ENCODE measurements at places on chromosomes 3 and 15.

DNA sequence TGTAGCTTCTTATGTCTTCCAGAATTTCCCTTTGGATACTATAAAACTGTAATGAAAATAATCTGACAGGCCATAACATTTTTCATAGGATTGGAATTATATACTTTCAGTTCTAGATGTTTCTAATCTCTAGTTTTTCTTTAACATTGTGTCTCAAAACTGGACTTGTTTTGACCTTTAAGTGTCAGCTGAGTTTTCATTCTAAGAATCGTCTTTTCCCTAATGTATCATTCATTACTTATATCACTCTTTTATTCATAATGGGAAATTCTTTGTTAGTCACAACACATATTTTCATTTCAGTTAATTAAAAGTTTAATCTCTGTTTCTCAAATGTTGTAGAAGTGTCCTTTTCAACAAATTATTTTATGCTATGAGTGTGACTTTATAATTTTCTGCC is 11.9 kb downstream of the GPR171 start:
- DNase-seq, result no peak

DNA sequence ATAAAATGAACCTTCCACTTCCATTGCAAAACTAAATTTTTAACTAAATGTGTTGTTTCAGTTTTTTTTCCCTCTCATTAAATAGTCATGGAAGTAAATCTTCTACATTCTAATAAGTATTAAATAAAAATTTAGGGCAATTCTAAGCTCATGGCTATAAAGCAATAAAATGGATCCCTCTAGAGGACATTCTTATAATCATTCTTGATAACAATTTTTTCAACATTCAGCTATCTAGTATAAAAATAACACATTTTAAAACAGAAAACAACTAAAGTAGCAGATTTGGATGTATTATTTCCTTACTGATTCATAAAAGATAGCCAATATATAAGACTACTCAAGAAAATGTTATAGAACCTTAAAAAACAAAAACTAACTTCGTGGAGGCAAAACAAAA is 393.1 kb downstream of the PLOD2 start:
- no peak for DNase-seq

DNA sequence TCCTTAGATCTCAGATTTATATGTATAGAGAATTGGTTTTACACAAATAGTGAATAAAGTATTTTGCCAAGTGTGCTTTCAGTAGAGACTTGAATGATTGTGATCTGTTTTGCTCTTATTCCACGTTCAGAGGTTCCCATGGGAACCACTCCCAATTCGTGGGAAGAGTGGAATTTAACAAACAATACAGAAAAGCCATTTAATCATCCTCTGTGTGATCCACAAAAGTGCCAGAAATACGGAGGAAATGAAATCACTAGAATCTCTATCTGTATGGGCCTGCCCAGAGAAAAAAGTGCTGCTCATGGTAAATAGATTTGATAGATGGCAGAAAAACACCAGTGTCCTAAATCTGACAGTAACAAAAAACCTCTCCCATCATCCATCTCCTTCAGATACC is 56.0 kb downstream of the CNTN4 start:
- no peak for DNase-seq

GRCh38 chr15:92770641-92771040 is 115.1 kb upstream of the FAM174B start:
- no peak for DNase-seq

- no peak for DNase-seq
Measured at GRCh38 chr3:15329046-15330005, 3.1 kb downstream of the SH3BP5 start.

GRCh38 chr15:71585159-71585558 is 225.2 kb upstream of the NR2E3 start:
- no peak for DNase-seq

GRCh38 chr15:99432271-99433025 is 133.3 kb upstream of the MEF2A start:
- no peak for DNase-seq

DNA sequence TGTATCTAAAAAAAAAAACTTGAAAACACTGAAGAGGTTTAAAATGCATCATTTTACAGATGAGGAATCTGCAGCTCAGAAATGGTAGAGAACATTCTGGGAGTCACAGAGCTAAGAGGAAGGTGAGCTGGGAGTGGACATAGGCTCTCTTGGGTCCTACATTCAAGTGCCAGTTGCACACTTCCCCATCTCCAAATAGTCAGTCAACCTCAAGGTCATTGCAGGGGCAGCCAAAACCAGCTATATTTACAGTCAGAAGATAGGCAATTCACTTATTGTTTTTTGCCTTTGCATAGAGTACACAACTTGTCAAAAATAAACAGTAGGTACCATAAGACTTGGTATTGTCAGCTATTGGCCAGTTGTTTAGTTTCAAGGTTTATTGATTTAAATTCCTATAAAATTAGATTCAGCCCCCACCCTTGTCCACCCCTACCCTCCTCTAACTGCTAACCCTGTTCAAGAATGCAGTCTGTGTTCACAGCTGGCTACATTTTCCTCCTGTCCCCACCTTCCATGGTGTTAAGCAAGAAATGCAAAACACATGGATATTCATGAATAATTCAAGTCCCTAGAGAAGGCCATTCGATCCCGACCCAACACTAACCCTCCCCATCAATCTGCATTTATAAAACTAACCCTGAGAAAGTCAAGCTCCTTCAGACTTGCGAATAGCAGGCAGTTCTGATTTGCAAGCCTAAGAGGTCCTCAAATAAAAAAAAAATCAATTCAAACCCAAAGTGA is 567.0 kb upstream of the MCTP2 start:
- no peak for DNase-seq

DNA sequence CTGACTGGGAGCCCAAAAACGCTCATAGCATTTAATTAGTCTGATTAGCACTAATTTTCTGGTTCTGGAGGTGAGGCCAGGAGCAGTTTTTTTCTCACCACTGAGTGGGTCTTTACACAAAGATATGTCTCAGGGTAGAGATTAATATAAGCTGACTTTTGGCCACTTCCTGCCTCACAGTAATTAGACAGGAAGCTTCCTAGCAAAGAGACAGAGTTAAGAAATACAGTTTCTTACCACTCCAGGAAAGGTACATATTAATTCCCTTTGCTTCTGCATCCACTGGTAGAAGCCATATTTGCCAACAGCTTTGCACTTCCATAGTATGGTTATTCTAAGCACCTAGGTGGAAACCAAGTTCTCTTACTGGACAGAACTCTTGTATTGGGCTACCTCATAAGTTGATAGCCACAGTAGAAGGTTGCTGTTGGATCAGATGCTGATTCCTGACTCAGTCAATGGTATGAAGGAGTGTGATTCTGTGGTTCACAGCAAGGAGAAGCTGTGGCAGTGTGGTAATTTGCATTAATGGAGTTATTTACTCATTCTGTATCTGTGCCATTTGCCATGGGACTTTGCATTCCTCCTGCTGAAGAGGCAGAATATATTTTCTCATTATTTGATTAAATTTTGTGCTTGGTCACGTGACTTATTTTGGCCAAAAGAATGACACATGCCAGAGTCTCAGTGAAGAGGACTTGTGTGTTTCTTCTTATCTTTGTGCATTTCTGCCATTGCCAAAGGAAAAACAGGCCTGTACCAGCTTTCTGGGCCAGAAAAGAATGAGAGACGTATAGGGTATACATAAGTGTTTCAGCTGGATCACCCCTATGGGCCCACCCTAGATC is 17.5 kb upstream of the ZBTB20 start:
- DNase-seq, result no peak

- no peak for DNase-seq
Measured at GRCh38 chr3:98903705-98904481, 2.4 kb upstream of the DCBLD2 start.

DNA sequence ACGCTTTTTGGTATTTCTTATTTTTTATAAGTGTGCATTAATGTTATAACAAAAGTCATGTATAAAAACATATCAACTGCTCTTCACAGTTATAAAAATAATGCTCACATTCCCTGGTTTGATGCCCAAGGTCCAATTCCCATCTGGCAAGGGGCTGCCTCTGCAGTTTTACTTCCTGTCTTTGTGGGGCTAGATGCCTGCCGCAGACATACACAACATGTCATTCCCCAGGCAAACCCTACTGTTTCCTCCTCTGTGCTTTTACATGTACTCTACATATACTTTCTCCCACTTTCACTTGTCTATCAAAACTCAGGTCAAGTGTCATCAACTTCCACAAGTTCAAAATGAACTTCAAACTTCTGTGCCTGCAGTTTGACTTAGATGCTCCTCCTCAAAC is 60.5 kb upstream of the ETV5 start:
- no peak for DNase-seq

- no peak for DNase-seq
Measured at GRCh38 chr3:157447026-157447694, 10.5 kb downstream of the PTX3 start.

- DNase-seq, result no peak
Measured at GRCh38 chr3:106261396-106261795, 392.6 kb upstream of the CBLB start.

- no peak for DNase-seq
Measured at GRCh38 chr3:73114711-73115110, 53.3 kb downstream of the EBLN2 start.

GRCh38 chr3:70822669-70823068 is 510.2 kb upstream of the MDFIC2 start:
- no peak for DNase-seq

GRCh38 chr3:151584566-151584965 is 123.7 kb upstream of the IGSF10 start:
- DNase-seq, result no peak

GRCh38 chr3:78644847-78645246 is 1123.0 kb downstream of the ROBO1 start:
- DNase-seq, result no peak

DNA sequence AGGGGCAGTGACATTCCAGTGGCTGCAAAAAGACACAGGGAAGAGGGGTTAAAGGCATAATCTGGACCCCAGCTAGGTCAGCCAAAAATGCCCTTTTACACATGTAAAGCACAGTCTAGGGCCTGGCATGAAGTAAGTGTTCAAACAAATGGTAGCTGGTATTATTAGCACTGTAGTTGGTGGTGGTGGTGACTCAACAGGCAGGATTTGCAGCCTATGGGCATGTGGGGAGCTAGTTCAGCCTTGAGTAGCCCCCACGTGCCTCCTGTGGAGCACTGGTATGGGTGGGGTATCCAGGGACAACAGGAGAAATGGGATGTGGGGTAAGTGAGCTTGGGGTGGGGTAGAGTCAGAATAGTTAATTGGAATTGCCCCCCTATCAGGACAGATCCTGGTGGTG is 27.6 kb downstream of the DNASE1L3 start:
- no peak for DNase-seq

- DNase-seq, result no peak
Measured at GRCh38 chr15:90659481-90659880, 57.7 kb upstream of the BLM start.

- no peak for DNase-seq
Measured at GRCh38 chr3:15284121-15284889, 48.1 kb downstream of the SH3BP5 start.

- DNase-seq, result no peak
Measured at GRCh38 chr3:124032311-124032880, 40.5 kb upstream of the ROPN1 start.

GRCh38 chr3:183315739-183316138 is 62.7 kb downstream of the B3GNT5 start:
- no peak for DNase-seq

GRCh38 chr3:171880101-171880870 is 37.1 kb downstream of the TMEM212 start:
- DNase-seq, result no peak

GRCh38 chr3:181558870-181559269 is 152.9 kb upstream of the SOX2 start:
- no peak for DNase-seq

- DNase-seq, result no peak
Measured at GRCh38 chr3:136070334-136070733, 104.8 kb downstream of the PPP2R3A start.

DNA sequence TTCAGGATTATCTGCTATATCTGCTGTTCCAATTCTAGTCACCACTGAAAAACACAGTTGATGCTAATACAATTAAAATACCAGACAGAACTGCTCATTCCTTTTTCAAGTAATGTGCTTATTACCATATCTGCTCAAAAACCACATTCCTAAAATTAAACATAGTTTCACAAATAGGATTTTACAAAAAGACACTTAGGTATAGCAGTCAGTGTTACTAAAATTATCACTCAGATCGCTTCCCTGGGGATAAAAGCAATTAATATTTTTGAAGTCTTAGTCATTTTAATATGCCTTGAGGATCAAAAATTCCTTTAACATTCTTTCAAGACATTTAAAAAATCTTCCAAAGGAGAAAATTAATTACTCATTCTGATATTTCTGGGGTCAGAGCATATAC is 71.5 kb downstream of the RAD18 start:
- no peak for DNase-seq

GRCh38 chr3:177522051-177522450 is 324.8 kb upstream of the TBL1XR1 start:
- no peak for DNase-seq

- DNase-seq, result no peak
Measured at GRCh38 chr3:159245871-159246270, 444.0 kb downstream of the MFSD1 start.

GRCh38 chr3:38731522-38731921 is 82.0 kb upstream of the SCN5A start:
- no peak for DNase-seq

DNA sequence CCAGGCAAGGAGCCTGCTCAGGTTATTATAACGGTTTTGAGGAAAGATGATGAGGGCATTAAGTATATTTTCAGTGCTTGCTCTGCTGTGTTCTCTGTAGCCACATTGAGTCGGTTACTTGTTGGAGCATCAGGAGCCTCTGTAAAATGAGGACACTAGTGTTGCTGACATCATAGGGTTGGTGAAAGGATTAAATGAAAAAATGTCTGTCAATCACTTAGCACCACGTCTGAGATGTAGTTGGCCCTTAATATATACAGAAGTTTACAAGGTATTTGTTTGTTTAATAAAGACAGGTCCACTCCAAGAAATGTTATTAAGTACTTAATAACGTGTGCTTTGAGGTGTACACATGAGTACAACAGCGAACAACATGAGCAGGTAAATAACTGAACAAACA is 735 bp upstream of the SLC25A26 start:
- DNase-seq, result no peak

DNA sequence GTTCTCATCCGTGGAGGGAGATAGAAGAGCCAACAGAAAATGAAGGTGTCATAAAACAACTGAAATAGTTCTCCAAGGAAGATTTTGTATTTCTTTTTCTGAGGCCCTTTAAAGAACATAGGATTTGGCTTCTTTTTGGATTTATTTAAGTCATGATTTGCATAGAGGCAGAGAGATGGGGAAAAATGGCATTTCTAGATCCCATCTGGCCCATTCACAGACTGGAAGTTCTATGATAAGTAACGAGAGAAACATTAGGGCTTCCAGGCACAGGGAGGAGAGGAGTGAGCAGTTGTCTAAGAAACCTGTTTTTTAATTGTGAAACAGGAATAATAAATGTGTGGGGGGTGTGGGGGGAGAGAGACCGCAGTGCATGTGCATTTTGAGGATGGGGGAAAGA is 285.8 kb upstream of the LMCD1 start:
- DNase-seq, result no peak

Data from stimulated activated CD8-positive, alpha-beta memory T cell treated with anti-CD3 and anti-CD28 coated beads, Interleukin-4, amount 100 ng/mL, for 1 hour (primary cell).